ENCODE measurements at places on chromosomes 16 and 17.

DNA sequence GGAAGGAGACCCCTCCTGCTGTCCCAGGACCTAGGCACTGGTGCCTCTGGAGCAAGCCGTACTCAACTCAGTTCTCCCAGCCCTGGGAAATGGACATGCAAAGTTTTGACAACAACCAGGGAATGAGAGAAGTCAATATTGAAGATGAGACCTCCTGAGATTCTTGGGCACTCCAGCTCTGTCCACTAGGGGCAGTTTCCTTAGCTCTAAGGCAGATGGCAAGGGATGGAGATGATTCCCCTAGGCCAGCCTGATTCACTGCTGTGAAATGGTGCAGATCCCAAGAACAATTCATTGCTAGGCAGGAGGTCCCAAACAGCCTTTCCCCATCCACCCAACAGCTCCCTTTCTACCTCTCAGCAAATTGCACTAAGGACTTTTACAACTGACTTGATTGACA, 20.5 kb upstream of the SDR42E2 start:
- no peak for DNase-seq

DNA sequence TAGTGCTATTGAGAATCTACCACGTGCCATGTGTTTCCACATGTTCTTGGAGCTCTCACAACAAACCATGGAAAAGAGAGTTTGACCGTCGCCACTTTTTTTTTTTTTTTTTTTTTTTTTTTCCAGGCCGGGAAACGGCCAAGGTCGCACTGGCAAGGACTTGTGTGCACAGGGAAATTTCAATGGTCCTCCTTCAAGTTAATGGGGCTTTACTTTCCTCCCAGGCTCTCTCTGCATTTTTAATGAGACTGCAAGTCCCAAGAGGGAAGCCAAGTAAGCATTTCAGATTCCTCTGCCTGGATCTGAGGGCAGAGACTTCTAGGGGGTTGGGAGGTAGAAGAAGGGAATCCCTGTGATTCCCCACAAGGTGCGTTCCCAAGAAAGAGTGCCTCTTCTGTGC, 94.7 kb upstream of the MPHOSPH6 start:
- no peak for DNase-seq

- DNase-seq = no peak
These were observed 684 bp downstream of the ZFP90 start for GRCh38 chr16:68539711-68540239.

DNA sequence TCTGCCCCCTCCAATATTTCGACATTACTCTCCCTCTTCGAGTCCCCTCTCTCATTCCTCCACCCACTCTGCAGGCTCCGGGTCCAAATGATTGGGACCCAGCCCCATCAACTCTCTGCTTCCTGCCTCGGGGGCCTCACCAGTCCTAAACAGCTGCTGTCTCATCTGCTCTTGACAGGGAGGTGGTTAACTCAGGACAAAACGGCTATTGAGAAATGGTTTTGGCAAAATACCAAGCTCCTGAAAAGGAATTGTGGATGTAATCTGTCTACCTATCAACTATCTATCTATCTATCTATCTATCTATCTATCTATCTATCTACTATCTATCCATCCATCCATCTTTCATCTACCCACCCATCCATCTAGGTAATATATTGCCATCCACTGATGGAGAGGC, 2.2 kb downstream of the CD300H start:
- no peak for DNase-seq

DNA sequence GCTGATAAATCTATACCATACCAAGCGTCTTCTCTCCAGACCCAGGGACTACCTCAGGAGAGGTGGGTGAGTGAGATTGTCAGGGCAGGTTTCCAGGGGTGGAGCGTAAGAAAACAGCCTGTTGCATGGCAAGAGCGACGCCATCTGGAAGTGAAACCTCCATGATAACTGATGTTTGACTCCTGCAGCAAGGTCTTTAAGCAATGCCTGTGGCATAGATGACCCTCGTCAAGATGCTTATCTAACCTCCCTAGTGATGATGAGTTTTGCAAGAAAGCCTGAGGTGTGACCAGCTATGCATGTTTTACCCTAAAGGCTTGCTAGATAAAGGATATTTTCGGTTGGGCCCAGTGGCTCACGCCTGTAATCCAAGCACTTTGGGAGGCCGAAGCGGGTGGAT, 71.6 kb downstream of the GSG1L start:
- DNase-seq = no peak

DNA sequence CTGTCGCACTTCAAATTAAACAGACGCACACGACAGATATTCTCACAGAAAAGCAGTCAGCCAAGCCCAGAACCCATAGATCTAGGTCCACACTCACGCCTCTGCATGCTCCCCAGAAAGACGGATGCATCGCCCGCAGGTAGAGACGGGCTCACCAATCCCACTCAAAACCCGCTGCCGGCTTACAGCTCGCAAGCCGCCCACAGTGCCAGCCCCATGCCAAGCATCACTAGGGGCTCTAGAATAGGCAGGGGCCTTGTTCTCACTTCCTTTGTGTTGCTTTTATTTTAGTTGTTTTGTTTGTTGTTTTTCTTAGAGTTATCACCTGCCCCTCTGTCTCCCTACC, 336 bp upstream of the BMERB1 start:
- no peak for DNase-seq

- no peak for DNase-seq
These were observed at the start of gene MYADML2 for GRCh38 chr17:81947189-81947588. MYADML2 (minus strand) TSS chr17:81947233; CDS start chr17:81941741, 5,492 bp downstream.

DNA sequence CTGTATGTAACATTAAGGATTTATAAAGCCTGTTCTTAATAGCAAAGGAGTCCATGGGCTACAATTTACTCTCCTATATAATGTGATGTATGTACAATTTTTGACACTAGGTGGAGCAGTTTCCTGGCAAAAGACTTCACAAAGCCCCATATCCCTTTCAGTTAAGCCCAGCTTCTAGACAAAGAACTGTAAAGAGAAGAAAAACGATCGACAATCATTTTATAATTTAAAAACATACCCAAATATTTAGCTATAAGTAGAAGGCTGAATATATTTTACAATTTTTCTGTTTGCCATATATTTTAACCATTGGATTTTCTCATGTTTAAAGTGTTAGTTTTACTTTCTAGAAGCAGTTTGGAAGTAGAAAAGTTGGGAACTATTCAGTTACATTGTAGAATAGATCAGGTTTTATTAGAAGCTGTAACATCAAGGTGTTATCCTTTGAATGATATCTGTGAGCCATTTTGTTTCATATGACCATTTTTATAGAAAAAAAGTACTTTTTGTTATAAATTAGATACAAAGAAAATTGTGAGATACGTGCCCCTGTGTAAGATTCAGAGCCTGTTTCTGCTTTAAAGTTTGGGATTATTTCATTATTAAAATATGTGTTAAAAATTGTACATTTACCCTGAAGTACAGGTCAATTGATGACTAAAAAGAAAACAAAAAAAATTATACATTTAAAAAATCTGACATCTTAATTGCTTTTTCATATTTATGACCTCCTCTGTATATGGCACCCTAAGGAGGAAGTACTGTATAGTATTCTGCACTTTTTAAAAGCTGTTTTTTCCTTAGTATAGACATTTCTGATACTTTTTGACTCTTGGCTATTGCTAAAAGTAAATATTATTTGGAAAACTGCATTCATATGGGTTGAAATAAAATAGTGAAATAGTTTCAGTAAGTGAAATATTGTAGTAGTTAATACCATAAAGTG, 46.3 kb downstream of the VMP1 start:
- DNase-seq = no peak

GRCh38 chr16:89095491-89095951, 1.9 kb downstream of the ACSF3 start:
- no peak for DNase-seq

DNA sequence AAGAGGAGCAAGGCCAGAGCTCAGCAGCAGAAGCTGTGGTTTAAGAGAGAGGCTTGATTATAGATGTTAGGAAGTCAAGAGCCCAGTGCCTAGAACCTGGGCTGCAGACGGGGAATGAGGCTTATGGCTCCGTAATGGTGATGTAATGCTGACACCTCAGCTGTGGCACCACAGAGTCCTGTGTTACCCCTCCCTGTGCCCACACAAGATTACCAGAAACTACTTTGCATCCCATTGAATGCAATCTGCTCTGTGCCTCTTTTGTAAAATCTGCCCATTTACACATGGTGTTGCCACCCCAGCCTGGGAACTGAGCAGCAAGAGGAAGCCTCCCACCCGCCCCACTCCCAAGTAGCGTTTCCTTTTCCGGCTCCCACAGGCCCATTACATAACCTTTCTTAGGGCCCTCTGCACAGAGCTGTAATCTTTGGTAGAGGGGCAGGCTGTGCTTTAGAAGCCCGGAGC, 57.0 kb downstream of the PITPNC1 start:
- no peak for DNase-seq

GRCh38 chr16:1940273-1941161, 2.5 kb downstream of the MSRB1 start:
- DNase-seq = no peak

Data from cortex of kidney (tissue), 1 donor.